Stimulated activated CD8-positive, alpha-beta memory T cell treated with anti-CD3 and anti-CD28 coated beads, Interleukin-15, amount 100 ng/mL, for 48 hours (primary cell): ENCODE measurements at places on chromosomes 5 and 9.

DNA sequence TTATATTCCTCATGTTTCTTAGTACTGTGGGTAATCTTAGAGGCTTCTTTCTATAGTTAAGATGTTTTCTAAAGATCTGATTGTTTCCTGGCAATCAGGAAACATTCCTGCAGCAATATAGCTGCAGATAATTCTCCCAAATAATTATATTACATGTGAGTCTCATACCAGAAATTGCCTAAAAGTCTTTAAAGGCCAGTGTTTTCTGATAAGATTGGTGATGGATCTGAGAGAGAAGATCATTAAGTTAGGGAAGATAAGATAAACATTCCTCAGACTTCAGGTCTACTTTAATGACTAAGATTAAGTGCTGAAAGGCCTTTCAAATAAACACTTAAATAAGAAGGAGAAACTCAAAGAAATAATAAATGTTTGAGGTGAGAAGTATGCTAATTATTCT, 107.7 kb upstream of the DAB2 start:
- DNase-seq: no peak

DNA sequence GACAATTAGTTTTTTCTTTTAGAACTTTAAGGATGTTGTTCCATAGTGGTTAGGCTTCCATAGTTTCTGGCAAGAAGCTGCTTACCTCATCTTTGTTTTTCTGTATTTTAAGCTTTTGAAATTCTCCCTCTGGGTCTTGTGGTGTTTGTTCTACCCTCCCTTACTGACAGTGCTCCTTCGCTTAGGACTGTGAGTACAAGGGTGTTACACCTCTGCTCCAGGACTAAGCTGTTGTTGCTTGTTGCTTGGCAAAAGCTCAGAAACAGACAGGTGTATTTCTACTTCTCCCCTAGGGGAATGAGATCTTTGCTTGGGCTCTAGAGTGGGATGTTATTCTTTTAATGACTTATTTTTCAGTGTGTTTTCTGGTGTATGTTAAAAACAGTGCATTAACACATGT, 225.2 kb downstream of the WDR70 start:
- DNase-seq: no peak

DNA sequence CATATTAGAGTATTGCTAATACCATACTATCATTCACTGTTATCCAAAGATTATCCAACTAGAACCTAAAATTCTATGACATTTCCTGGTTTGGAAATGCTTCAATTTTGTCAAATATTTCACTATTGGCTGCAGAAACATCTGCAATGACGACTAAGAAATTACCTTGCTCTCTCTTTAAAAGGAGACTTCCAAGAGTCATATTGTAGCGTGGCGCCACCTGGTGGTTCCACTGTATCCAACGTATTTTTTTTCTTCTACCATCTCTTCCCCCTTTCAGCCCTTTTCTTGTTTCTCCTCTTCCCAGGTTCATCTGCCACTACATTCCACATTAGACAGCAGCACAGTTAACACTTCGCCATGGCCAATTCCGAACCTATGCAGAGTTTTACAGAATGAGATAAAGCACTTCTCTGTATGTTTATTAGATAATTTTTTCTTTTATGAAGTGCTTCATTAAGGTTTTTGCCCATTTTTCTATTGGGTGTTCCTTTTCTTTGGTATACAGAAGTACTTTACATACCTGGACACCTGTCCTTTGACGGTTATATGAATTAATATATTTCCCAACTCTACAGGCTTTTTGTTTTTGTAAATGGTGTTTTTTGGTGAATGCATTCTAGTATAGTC, 153.5 kb downstream of the CDC42SE2 start:
- DNase-seq: peak; percentile 48

- DNase-seq: no peak
Measured at GRCh38 chr9:97924386-97924785, 2.1 kb upstream of the TRMO start.

DNA sequence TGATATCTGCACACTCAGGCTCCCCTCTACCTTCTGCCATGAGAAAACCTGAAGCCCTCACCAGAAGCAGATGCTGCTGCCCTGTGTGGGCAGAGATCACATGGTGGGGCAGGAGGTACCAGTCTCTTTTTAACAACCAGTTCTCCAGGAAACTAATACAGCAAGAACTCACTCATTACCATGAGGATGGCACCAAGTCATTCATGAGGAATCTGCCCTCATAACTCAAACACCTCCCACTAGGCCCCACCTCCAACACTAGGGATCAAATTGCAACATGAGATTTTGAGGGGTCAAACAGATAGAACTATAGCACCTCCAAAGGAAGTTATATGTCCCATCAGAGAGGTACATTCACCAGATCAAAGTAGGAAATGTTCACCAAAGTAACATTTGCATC, 136.3 kb upstream of the SHB start:
- DNase-seq: no peak

DNA sequence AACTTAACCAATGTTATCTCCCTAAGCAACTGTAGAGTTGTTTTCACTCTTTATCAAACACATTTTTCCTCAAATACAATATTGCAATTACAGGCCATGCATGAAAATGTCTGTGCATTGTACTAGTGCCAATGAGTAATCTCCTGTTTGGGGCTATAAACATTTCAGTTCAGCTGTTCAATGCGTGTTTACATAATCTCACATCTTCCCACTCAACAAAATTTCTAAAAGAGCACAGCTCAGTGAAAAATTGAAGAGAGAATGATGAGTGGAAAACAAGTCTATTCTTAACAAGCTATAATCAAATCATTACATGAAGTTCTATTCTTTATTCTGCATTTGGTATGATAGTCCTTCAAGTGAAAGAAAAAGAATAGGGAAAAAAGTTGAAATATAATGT, 780.5 kb upstream of the CDH9 start:
- no peak for DNase-seq

DNA sequence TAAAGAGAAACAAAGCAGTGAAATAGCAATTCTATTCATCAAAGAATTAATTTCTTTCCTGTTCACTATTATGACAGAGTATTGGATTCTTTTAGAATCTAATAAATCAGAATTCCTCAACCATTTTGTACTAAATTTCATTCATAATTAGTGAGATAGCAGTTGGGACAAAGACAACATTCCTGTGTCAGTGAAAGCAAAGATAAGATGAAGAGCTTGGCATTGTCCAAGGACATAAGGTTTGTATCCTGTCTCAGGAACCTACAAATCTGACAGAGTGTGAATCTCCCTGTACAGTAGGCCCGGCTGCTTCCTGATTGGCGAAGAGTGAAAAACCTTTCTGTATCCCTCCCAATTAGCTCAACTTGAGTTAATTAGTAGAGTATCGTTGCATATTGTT, 349.1 kb downstream of the ISL1 start:
- DNase-seq: no peak

DNA sequence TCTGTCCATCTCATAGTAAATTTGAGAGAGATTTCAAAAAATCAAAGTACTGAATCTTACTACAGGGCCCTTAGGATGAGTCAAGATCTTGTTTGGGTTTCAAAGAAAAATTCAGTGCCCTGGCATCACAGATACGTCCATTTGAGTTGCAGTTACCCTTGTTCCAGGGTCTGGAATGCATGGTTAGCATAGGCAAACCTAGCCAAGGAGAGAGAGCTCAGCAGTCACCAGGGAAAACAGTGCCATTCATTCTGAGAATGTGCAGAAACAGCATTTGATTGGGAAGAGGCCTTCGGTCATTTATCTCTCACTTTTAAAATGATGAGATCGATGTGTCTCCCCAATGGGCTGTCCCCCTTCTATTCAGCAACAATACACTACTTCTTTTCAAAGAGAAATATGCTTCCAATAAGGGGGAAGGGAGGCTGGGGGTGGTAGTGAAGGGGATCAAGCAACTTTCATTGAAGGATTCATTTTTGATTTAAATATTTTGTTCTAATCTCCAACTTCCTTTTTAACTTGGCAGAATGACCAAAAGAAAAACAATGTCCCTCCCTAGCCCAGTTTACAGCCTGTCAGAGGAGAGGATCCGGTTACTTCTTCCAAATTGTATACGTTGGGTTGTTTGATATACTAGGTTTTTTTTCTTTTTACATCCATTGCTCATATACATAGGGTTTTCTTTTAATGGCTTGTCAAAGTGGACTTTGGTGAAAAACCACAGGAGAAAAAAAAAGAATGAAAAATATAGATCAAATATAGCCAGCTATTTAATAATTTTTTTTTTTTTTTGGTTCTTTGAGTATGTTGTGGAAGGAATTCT, 491.1 kb downstream of the CCDC171 start:
- no peak for DNase-seq

DNA sequence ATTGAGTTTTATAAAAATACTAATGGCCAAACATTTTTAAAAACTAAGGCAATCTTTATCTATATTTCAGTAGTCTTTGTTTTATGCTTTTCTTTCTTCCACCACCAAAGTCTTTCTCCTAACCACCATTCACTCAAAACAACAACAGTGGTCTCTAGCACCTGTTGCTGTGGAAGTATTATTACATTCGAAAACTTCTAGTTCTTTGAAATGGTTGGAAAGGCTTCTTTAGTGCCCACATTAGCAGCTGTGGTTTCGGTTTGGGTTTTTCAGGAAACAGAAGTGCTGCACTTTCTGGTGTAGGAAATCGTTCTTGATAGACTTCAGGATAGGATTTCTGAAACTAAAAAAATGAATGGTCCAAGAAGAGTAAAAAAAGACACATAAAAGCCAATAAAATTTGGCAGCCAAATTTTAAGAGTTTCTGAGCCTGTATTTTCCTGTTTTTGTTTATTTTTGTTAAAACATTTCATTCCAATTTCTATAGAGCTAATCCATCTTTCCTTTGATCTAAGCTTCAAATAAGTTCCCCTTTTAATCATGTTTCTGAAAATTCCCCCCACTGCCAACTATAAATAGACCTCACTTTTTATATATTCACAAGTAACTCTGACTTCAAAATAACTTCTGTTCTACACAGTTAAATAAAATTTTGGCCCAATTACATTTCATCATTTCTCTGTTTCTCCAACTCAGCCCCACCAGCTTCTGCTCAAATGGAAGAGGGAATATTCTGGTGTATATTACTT, 102.2 kb downstream of the DEPDC1B start:
- DNase-seq: no peak

DNA sequence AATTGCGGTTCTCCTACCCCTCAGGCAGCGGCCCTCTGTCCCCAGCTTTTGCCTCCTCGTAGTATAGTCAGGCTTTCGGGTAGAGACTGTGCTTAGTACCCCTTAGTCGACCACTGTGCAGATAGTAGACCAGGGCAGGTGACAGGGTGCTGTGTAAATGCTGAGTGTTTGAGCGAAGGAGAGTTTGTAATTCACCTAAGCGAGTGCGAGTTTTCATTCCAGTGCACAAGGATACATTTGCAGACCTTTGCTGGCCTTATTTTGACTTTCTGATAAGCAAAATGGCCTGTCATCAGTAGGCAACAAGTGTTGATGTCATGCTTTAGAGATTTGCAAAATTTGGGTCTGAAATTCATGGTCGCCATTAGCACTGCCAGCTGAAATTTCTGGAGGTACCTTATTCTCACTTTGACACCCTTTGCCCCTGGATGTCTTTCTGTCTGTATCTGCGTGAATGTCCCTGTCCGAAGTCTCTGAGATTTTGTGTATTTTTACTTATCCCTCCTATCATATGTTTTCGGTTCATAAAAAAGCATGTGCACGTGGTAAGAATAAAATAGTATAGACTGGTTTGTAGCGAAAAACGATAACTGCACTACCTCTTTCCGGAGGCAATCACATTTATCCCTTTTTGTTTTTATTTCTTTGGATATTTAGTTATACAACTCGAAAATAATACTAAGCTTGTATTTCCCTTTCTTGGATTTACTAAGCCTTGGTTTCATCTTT, 1.9 kb downstream of the LMNB1 start:
- no peak for DNase-seq

DNA sequence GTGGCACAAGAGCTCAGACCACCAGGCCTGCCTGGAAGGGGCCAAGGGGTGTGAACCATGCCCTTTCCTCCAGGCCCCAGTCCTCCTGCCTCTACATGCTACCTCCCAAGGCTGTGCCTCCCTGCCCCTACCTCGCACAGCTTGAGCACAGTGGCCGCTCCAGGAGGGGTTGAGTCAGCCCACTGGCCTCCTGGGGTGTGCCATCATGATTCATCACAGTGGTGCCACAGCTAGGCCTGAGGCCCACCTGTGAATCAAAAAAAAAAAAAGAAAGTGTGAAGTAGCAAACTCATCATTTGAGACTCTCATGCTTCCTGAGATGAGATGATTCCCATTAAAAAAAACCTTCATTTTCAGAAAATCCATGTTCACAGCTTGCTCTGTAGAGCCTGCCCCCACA, 240.5 kb downstream of the HSPA4 start:
- DNase-seq: peak; percentile 5

DNA sequence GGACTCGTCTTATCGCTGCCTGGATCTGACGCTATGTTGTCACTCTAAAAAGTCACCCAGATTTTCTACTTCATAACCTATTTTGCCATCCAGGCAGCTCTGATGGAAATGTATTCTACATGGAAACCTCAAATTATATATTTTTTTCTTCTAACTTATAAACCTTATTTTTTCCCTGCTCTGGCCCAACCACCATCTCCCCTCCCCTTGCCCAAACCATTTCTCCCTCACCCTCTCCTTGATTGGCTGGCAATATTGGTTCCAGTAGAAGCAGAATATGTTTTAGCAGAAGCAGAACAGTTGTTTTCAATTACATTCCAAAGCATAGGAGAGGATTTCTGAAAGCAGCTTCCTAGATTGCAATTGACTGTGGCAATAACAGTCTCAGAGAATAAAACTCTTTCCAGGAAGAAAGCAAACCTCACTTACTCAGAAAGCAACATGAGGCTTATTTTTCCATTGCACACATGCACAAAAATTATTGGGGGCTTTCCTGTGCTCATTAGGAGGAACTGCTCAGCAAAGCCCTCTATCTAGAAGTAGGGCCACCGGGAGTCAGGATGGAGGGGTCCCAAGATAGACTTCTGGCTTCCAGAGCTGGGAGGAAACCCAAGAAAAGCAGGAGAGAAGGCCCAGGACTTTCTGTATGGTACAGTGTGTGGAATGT, 191.8 kb downstream of the ESM1 start:
- DNase-seq: no peak

- no peak for DNase-seq
Measured at GRCh38 chr5:72600391-72600981, 93.3 kb upstream of the ZNF366 start.

GRCh38 chr9:26418480-26418879, 474.1 kb downstream of the CAAP1 start:
- DNase-seq: no peak

- DNase-seq: no peak
Measured at GRCh38 chr9:105319202-105319813, 74.9 kb downstream of the SLC44A1 start.

DNA sequence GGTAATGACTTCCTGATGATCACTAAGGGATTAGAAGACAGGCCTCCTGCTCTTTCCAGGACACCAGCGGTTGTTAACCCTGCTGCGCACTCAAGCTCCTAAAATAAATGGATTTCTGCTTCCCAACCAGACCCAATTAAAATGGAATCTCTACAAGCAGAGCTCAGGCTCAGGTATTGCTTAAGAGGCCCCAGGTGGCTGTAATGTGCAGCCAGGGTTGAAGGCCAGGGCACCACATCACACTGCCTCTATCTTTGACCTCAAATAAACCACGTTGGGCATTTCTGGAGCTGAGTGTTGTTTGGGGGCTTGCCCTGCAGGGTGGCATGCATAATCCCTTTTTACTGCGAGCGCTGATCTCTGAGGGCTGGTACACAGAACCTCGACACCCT, 108.0 kb downstream of the FBXO38 start:
- no peak for DNase-seq

GRCh38 chr5:152711801-152712388, 306.8 kb upstream of the NMUR2 start:
- no peak for DNase-seq
